ENCODE measurements at places on chromosomes 1 and 21.
A peak's percentile ranks its signal among the peaks of the same experiment; 100 is the strongest.

DNA sequence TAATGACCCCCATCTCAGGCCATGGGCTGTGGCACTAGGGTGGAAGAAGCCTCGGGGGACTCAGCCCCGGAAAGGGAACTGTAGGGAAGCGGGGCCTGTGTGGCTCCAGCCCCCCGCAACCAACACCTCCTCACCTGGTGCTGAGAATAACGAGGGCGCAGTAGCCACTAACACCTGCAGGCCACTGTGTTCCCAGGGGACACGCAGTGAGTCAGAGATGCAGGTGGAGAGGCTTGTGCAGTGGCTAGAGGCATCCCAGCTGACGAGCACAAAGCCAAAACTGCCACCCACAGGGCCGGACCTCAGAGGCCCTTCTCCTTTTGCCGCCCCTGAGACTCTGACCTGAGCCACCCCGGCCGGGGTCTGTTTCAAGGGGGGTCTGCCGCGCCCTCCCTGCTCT lies 33.5 kb upstream of the CCDC27 start:
- no peak for DNase-seq

DNA sequence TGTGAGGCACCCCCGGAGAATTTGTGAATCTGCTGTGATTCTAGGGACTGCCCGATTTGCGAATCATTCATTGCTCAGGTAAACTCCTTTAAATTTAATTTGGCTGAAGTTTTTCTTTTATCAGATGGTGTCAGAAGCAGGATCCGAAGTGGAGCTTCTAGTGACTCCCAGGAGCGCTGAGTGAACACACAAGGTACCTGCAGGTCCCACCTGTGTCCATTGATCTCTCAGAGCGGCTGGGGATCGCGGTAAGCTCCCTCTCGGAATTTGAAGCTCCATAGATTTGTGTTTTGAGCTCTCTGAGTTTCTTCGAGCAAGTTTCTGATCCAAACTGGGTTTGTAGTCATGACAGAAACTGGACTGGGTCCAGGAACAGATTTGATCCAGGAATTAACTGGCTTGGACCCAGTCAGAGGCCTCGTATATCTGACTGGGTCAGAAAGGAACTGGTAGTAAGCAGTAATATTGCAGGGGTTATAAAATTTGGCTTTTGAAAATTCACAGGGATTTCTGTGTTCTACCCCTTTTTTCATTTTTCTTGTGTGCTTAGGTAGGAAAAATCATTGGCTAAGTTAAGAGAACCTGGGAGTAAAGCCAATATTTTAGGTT lies 56.2 kb upstream of the EDEM3 start:
- DNase-seq = no peak

- no peak for DNase-seq
Measured at GRCh38 chr1:6848816-6849215, 63.6 kb downstream of the CAMTA1 start.

DNA sequence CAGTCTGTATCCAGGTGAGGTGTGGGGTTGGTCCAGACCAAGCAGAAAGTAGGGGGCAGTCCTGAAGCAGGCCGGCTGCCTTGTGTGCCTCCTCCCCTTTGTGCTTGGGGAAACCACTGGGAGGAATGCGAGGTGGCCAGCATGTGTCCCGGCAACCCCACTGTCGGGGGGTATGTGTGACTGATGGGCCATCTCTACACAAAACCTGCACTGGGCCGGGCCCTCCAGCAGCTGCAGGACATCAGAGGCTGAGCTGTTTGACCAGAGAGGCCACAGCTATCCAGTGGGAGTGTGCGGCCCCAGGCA lies 33.3 kb downstream of the TMEM51 start:
- no peak for DNase-seq

DNA sequence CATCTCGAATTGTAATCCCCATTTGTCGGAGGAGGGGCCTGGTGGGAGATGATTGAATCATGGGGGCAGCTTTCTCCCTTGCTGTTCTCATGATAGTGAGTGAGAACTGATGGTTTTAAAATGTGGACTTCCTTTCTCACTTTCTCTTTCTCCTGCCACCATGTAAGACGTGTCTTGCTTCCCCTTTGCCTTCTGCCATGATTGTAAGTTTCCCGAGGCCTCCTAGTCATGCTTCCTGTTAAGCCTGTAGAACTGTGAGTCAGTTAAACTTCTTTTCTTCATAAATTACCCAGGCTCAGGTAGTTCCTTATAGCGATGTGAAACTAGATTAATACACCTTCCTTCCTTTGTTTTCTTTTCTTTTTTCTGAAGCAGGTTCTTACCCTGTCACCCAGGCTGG lies 13.9 kb downstream of the DNAJC6 start:
- DNase-seq = no peak

GRCh38 chr1:159291424-159291823 lies 10.7 kb upstream of the FCER1A start:
- DNase-seq = no peak

DNA sequence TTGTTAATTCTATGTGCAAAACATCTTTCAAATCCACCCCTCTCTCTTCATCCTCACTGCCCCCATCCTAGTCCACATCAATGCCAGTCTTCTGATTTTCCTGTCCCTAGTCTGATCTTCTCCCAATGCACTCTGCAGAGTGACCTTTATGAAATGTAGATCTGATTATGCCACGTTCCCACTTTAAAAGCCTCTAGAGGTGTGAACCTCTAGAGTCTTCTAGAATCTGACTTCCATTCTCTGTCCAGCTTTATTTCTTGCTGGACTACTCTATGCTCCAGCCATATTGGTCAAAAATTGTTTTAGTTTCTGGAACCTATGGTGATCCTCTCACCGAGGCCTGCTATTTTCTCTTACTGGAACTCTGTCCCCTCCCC lies 32.5 kb downstream of the ZNF648 start:
- DNase-seq = no peak

DNA sequence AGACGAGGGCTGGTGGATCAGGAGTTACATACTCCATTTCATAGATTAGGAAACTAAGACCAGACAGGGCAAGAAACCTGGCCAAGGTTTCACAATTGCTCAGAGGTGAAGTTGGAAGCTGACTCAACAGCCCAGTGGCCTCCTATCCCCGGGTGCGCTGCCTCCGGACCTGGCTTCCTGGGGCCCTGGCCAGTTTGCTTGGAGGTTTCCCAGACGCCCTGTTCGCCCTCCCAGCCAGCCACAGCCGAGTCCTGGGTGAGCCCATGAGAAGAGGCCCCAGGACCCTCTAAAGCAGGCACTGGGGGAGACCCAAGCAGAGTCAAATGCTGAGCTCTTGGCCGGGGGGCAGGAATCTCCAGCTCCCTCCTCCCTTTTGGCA lies 180.1 kb downstream of the ZBTB18 start:
- no peak for DNase-seq

DNA sequence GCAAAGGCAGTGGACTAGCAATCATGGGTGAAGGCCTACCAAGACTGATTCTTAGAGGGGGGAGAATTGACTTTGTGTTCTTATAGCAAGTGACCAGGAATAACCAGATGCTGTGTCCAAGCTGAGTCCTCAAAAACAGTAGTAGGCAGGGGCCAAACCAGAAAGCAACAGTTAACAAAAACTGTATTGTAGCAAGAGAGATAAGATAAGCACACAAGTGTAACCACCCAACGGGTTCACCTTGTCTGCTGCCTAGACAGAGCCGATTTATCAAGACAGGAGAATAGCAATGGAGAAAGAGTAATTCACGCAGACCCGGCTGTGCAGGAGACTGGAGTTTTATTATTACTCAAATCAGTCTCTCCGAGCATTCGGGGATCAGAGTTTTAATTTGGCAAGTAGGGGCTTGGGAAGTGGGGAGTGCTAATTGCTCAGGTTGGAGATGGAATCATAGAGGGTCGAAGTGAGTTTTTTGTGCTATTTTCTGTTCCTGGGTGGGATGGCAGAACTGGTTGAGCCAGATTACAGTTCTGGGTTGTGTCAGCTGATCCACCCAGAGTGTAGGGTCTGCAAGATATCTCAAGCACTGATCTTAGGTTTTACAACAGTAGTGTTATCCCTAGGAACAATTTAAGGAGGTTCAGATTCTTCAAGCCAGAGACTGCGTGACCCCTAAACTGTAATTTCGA lies 8.3 kb upstream of the CSRP1 start:
- no peak for DNase-seq

DNA sequence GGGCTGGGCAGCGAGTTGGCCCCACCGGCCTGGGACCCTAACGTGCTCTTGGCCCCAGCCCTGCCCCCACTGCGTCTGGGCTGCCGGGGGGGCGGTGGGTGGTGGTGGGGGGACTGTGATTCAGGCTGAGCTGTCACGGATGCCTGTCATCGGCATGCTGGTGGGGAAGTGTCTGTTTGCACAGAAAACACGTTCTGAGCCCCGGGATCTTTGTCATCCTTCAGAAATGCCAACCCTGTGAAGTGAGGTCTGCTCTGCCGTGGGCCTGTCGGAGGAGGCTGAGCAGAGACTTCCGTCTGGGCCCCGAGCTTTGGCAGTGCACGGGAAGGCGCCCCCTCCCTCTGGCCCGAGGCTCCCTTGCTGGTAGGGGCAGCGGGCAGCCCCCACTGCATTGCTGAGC lies 24.3 kb upstream of the PLCH2 start:
- DNase-seq = no peak

DNA sequence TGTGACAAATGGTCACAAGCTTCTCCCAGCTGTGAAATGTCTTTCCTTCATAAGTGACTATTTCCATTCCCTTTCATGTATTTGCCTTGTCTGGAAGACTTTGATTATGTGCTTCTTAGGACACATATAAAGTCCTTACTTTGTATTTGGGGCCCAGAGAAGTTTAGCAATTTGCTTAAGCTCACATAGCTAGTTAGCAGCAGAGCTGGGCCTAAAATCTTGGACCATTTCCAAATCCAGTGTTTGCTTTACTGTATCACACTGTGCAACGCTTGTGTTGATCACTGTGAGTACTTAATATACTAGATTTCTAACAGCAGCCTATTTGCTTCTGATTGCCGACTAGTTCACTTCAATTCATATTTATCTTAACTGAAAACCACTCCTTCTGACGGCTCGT lies 2.2 kb upstream of the KCNA3 start:
- DNase-seq = no peak

- DNase-seq = peak; percentile 49
Measured at GRCh38 chr1:12600880-12601633, 17.0 kb downstream of the DHRS3 start.

DNA sequence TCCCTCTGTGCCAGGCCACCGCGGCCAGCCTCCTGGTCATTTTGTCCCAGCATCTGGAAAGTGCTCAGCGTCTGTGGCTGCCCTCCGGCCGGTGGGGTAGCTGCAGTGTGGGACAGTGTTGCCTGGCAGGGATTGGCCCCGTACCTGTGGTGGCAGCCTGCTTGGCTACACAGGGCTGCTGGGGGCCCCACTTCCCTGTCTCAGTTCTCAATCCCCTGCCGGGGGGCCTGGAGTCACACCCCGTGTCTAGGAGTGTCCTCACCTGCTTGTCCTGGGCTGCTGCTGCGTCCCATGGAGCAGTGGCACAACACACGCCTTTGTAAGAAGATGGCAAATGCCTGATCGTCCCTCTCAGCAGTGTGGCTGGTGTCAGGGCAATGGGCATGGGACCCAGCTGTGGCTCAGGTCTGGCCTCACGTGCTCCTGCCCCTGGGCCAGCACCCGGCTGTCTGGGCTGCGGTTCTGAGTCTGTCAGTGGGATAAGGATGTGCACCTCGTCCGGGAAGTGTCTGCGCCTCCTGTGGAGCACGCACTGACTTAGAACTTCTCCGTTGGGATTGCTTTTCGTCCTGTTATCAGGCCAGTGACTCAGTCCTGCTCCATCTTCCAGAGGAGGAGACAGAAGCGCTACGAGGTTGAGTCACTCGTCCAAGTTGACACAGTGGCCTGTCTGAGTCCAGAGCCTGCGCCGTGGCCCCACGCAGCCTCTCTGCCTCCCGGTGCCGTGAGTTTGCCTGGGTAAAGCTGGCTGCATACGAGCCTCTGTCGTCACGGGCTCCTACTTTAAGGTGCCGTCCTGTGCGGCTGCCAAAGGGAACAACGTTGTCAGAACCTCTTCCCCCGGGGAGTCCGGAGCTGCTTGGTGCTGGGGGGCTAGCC lies 41.0 kb downstream of the CRYAA start:
- DNase-seq = no peak

GRCh38 chr1:22239378-22239777 lies 96.5 kb upstream of the WNT4 start:
- DNase-seq = no peak

GRCh38 chr1:87154384-87154783 lies 174.3 kb upstream of the LMO4 start:
- DNase-seq = no peak

DNA sequence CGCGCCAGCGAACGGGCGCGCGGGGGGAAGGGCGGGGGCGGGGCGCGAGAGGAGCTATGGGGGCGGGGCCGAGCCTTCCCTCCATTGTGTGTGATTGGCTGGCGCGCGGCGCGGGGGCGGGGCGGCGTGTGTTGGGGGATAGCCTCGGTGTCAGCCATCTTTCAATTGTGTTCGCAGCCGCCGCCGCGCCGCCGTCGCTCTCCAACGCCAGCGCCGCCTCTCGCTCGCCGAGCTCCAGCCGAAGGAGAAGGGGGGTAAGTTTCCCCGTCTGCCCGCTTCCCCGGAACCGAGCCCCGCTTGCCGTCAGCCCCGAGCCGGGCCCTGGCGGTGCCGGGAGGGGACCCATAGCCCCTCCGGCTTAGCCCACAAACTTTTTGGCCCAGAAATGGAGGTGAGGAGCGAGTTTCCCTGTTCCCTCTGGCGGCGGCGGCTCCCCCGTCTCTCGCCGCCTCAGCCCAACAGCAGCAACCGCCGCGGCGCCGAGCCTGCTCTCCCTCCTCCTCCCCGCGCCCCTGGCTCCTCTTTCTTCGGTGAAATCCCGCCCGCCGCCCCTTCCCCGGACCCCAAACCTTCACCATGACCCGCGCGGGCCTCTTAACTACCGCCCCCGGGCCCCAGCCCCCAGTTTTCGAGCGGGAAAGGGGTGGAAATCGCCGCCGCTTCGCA lies at the start of gene H3-3A:
TSS of gene H3-3A (plus strand) at position 159 of the 666 bp plus-strand sequence. CDS start 1,636 bp downstream, outside the sequence.
- peak; percentile 97 for DNase-seq

GRCh38 chr1:2229037-2229864 lies 1.1 kb downstream of the SKI start:
- DNase-seq = peak; percentile 45

DNA sequence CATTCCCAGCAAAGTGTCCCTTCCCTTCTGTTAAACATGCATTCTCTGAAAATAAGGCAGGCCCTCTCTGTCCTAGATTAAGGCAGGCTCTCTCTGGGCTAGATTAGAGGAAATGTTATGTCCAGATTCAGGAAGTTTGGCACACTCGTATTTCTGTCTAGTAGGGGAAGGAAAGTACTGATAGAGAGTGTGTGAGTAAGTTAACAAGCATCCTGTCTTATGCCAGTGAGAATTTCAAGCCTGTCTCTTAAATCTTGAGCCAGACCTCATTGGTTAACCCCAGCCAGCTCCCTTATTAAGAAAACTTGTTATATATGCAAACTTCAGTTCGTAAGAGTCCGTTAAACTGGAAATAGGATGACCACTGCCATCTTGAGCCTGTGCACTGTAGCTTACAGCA lies 31.6 kb downstream of the IGSF5 start:
- no peak for DNase-seq
